ENCODE measurements at places on chromosomes 2 and 18. TPM values are rescaled to one million over a fixed set of nuclear protein-coding genes. Genes with fewer than 3 reads are reported as not detected.

Gene ROCK2
- 45.0 TPM for polyA plus RNA-seq

Gene RAMP1
- 7.1 TPM for polyA plus RNA-seq

Gene ARID5A
- 4.9 TPM for polyA plus RNA-seq

Gene KHK
- polyA plus RNA-seq, result 26.2 TPM

Gene ZNF2
- polyA plus RNA-seq, result 9.7 TPM

Gene ITPRIPL1
- 3.8 TPM for polyA plus RNA-seq

Gene SKOR2
- polyA plus RNA-seq, result not detected

Gene TMEM198
- polyA plus RNA-seq, result 2.7 TPM

Gene SCN7A
- polyA plus RNA-seq, result 14.3 TPM

Gene IL36G
- not detected for polyA plus RNA-seq

Gene SEH1L
- polyA plus RNA-seq, result 41.0 TPM

Gene GNAL
- 3.5 TPM for polyA plus RNA-seq
